ENCODE measurements at places on chromosomes 6 and 20. TPM values are rescaled to one million over a fixed set of nuclear protein-coding genes. Genes with fewer than 3 reads are reported as not detected.

The ERVFRD-1 gene
- total RNA-seq: not detected

The TGM6 gene
- not detected for total RNA-seq

The RNF182 gene
- total RNA-seq: 0.85 TPM

The VIP gene
- not detected for total RNA-seq

The COL21A1 gene
- total RNA-seq: 0.11 TPM

The BMP7 gene
- total RNA-seq: not detected

The SSTR4 gene
- total RNA-seq: not detected

All from foreskin keratinocyte (primary cell).